Stimulated activated CD4-positive, alpha-beta T cell treated with anti-CD3 and anti-CD28 coated beads, Interleukin-12 subunit alpha, Interleukin-12 subunit beta, amount 100 ng/mL, for 24 hours (primary cell): ENCODE measurements at places on chromosomes 7 and 10.

DNA sequence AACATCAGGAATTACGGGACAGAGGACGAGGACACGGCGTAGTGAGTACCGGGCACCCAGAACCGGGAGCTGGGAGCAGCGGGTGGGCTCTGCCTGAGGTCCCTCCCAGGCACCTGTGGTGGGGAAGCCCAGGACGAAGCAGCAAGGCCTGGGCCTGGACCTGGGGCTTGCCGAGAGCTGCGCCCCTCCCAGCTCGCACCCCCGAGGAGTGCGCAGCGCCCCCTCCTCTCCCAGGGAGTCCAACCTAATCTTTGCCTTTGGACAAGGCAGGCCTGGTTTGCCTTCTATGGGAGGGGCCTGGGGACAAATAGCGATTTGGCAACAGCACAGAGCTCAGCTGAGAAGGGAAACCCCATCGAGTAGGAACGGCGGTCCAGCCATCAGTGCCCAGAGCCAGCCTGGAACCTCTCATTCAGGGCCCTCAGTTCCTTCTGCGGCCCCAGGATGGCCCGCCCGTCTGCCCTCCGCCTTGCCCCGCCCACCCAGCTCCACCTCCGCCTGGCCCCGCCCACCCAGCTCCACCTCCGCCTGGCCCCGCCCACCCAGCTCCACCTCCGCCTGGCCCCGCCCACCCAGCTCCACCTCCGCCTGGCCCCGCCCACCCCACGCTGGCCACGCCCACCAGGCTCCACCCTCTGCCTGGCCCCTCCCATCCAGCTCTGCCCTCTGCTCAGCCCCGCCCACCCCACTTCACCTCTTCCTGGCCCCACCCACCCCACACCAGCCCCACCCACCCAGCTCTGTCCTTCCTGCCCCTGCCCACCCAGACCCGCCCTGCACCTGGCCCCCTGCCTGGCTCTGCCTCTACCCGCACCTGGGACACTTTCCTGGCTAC lies 32.5 kb upstream of the KNDC1 start:
- peak; percentile 31 for DNase-seq

DNA sequence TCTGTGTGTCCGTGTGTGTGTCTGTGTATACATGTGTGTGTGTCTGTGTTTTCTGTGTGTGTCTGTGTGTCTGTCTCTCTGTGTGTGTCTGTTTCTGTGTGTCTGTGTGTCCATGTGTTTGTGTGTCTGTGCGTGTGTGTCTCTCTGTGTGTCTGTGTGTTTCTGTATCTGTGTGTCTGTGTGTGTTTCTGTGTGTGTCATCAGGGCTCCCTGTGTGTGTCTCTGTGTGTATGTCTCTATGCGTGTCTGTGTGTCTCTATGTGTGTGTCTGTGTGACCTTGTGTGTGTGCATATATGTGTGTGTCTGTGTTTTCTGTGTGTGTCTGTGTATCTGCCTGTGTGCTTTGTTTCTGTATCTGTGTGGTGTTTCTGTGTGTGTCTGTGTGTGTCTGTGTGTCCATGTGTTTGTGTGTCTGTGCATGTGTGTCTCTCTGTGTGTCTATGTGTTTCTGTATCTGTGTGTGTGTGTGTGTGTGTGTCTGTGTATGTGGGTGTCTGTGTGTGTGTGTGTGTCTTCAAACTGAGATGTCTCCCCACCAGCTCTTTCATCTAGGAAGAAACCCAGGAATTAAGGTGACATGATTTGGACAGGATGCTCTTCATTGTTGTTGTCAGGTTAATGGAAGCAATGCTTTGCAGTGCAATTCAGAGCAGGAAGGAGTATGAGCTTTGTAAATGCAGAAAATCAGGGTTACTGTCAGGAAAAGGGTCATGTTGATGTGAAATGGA lies 20.7 kb upstream of the PPIF start:
- no peak for DNase-seq

DNA sequence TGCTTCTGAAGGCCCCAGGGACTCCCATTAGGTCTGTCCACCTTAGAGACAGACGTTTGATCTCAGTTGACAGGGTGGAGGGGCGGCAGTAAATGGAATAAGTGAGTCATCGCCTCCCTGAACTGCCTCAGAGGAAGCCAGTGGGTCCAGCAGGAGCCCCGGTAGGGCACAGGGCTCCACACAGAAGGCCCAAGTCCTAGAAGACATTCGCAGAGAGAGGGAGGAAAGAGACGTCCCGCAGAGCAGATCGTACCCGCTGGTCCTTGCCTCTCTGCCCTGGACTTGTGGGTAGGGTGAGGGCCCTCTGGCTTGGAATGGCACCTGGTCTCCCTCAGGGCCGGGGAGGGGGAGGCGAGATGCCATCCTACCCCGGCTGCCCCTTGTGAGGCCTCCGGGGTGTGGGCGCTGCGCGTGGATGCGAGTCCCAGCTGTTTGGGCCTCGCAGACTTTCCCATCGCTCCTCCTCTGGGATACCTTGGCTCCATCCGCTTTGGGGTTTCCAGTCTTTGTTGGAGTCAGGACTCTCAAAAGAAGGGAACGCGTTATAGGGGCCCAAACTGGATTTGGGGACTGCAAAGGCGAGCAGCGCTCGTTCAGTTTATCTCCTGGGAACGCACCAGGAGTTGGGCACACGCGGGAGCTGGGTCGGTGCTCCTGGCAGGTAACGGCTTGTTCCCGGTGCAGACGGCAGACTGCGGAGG lies 5.1 kb downstream of the TLX1 start:
- DNase-seq: no peak

GRCh38 chr7:139718141-139718540 lies 59.7 kb downstream of the HIPK2 start:
- DNase-seq: no peak

GRCh38 chr10:70324339-70324861 lies 40.6 kb upstream of the NPFFR1 start:
- no peak for DNase-seq

GRCh38 chr7:130345136-130345535 lies 520 bp downstream of the CPA5 start:
- no peak for DNase-seq

GRCh38 chr10:105986912-105987635 lies 1177.4 kb downstream of the SORCS1 start:
- no peak for DNase-seq

- DNase-seq: no peak
Measured at GRCh38 chr10:82149674-82150073, 274.7 kb downstream of the NRG3 start.

GRCh38 chr7:122219253-122219865 lies 75.3 kb upstream of the AASS start:
- DNase-seq: no peak

GRCh38 chr7:44976040-44976745 lies 2.6 kb downstream of the MYO1G start:
- no peak for DNase-seq

DNA sequence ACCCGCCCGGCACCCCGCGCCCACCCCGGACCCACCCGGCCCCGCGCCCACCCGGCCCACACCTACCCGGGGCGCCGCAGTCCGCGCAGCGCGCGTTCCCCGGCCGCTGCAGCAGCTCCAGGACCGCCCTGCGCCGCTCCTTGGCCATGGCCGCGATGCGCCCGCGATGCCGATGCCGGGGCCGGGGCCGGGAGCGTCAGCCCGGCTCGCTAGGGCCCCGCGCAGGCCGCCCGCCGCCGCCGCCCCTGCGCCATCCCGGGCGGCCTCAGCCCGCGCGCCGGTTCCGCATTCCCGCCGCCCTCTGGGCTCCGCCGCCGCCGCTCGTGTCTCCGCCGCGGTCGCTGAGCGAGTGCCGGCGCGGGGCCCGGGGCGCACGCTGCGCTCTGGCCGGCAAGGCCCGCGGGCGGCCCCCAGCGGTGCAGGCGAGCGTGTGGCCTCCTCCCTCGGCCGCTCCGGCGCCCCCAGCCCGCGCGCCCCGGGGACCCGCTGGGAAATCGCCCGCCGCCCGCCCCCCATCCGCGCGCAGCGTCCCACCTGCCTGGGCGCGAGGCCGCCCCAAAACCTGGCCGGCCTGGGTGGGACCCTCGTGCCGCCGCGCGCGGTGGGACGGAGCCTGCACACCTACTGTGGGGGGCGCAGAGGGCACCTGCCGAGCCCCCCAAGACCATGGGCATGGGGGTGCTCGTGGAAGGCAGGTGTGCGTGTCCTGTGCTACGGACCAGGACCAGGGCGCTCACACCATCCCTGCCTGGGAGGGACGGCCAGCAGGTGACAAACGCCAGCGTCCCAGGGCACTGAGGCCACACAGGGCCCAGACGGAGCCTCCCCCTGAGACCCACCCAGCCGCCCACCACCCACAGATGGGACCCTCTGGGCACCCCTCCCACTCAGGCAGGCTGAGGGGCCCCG lies at the start of gene ADAP1:
ADAP1 (minus strand) TSS at position 351 of the 909 bp plus-strand sequence; CDS start at position 148, 203 bp downstream.
- no peak for DNase-seq

GRCh38 chr10:6299234-6299633 lies 96.5 kb downstream of the PFKFB3 start:
- DNase-seq: peak; percentile 22

DNA sequence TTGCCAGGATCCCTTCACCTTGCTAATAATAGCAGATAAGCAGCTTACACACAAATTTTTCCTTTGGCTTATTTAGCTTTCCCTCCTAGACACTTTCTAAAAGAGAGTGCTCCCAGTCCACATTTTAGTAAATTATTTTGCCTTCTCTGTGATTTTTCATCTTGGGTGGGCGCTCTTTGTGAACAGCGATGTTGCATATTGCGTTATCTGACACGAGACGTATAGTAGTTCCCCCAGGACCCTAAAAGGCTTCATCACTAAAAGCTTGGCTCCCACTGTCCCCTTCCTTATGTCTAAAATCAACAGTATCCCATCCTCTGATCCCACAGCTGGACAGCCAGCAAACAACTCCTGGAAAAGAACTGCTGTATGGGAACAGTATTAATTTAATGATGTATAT lies 232.9 kb downstream of the DYNC1I1 start:
- no peak for DNase-seq

DNA sequence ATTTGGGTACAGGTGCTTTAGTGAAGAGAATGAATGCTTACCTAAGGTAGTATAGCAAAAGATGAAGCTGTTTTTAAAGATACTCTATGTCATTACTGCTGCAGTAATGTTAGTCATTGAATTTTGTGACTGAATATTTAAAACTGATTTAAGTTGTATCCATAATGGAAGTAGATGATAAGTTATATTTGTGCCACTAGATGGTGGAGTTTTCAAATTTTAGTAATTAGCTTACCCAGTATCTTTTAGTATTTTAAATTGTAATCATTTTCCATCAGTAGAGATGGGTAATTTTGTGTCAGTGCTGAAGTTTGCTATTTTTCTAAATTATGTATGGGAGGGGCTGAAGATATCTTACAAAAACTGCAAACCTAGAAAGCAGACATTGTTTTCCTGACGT lies 25.2 kb downstream of the HBP1 start:
- DNase-seq: no peak

DNA sequence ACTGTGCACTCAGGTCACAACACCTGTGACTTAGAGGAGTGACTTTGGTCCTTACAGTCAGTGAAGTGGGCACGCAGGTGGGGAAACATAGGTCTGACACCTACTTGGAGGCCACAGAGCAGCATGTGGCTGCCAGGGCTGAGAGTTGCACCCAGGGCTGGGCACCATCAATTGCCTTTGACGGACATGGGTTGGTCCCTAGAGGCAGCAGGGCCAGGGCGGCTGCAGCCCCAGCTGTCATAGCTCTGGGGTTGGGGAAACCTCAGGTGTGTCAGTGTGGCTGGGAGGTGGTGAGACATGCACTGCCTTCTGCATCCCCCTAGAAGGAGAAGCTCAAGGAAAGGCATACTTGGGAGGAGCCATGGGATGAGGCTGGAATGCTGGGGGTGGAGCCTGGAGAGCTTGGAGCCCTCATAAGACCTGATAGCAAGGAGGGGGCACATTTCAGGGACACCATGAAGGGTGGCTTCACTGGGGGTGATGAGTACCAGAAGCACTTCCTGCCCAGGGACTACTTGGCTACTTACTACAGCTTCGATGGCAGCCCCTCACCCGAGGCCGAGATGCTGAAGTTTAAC lies at the start of gene INMT:
INMT (plus strand) TSS at position 440 of the 578 bp plus-strand sequence; CDS start at position 456, 16 bp downstream.
- no peak for DNase-seq
